DMS79 treated with DMSO at 0.1 percent for 48 hours (cell line): ENCODE measurements at places on chromosomes 2 and 18.

GRCh38 chr2:47899915-47900816, 6.1 kb downstream of the FBXO11 start:
- no peak for DNase-seq

DNA sequence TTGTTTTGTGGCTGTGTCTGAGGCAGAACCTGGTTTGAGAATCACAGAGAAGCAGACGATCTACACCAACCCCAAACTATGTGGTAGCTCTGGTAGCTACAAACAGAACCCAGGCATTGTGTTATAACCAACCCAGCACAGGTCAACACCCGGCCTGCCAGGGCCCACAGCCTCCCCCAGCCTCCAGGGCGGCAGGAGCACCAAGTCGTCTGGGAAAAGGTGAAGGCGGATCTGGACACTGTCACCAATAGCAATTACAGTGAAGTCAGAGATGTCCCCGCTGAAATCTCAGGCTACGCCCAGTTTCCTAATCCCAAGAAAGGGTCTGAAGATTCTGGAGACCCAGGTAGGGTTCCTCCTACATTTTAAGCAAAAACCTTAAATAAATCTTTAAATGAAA, 3.6 kb downstream of the HJURP start:
- DNase-seq, result no peak

GRCh38 chr2:24638568-24638967, 147.5 kb downstream of the NCOA1 start:
- no peak for DNase-seq

DNA sequence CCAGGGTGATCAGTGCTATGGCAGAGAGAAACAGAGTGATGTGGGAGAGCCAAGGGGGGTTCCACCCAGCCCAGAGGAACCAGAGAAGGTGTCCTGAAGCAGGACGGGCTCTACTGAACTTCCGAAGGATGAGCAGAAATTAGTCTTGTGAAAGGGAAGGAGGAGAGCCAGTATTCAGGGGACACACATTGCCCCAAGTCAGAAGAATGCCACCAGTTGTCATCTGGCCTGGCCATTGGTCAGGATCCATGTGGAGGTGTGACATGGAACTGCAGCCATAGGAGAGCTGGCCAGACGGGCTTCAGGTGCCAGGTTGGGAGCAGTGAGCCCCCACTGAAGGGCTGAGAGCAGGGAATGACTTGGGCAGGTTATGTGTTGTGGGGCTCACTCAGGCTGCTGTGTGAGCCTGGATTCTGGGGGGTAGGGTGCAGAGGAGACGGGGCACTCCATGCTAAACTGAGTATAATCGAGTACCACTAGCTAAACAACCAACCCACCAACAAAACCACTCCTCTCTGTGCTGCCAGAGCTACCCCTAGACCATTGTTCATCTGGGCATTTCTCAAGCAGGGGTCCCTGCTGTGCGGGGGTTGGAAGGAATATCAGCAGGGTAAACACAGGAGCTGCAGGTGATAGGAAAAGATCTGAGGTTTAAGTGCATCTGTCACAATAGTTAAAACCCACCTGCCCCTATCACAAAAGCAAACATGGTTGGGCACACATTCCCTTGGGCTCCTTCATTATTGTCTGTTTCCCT, 25.3 kb downstream of the MARCO start:
- DNase-seq, result no peak

GRCh38 chr2:40454321-40454720, 2.4 kb upstream of the SLC8A1 start:
- DNase-seq, result no peak

DNA sequence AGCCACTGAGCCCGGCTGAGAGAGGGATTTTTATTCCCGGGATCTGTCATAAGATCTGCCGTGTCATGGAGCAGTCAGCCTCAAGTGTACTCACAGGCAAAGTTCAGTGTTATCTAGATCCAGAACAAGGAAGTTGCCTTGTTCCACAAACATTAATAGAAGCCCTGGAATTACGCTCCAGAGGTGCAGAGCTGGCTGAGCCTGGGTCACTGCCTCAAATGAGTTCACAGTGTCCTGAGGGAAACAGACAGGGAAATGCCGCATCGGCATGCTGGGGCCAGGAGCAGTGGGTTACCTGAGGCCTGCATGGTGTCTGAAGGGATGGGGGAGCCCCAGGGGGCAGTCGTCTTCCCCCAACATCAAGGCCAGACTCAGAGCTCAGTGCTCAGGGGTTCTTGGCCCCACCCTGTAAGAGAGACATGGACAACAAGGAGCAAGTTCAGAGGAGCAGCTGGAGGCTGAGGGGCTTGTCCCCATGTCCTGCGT, 42.7 kb upstream of the ODC1 start:
- DNase-seq, result no peak

- DNase-seq, result no peak
These were observed 125.8 kb upstream of the CYP1B1 start for GRCh38 chr2:38201784-38202183.

- no peak for DNase-seq
These were observed 44.5 kb downstream of the TMEM131 start for GRCh38 chr2:97951155-97951680.

GRCh38 chr2:240584486-240585031, 2.0 kb upstream of the CAPN10 start:
- no peak for DNase-seq

- no peak for DNase-seq
These were observed 311.0 kb downstream of the CBLN2 start for GRCh38 chr18:72233106-72233505.

DNA sequence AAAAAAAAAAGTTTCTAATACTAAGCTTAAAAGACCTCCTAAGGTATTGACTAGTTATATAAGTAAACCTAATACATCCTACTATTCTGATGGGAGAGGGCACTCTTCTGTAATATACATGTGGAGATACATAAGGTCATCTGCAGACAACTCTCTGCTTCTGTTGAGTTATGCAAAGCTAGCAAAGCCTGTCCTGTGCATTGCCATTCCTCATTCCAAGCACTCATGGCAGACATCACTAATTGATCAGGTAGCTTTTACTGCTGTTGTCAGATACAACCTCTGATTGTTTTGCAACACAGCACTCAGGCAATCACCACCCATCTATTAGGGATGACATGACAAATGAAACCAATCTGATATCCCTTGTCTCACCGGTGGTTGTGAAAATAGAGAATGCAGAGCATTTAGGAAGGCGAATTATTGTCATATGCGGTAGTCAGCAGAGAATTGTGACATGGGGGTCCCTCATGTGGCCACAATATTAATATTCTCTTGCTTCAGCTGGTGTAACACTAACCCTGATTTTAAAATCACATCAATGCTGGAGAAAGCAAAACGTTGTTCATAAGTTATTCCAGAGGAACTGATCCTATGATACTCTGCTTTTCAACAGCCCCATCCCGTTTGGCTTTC, 416.5 kb upstream of the GYPC start:
- DNase-seq, result no peak

- DNase-seq, result no peak
These were observed 89.2 kb downstream of the SP100 start for GRCh38 chr2:230505162-230505561.

GRCh38 chr2:82226441-82226840, 1921.9 kb upstream of the LRRTM1 start:
- no peak for DNase-seq

DNA sequence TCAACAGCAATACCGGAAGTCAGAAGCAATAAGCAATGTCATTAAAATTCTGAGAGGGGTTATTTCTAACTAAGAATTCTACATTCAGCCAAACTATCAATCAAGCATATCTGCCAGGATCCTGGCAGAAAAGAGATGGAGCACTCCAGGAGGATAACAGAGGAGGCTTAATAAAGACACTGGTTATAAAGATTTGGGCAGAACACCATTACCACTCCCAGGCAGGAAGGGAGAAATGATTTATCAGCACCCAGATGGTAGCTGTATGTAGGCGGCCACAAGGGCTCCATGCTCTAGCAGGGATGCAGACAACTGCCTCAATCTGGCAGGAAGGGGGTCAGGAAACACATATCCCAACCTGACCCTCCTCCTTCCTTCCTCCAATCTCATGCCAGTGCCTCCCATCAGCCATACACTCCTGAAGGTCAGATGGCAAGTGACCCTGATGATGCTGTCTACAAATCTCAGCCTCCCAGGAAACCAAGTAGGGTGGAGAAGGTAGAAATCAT, 20.5 kb upstream of the TNFAIP6 start:
- DNase-seq, result no peak
